Stimulated activated CD4-positive, alpha-beta T cell treated with anti-CD3 and anti-CD28 coated beads, Interleukin-1b, Interleukin-23, amount 100 ng/mL, for 48 hours (primary cell): ENCODE measurements at places on chromosomes 3 and 15.

- no peak for DNase-seq
Observed at GRCh38 chr3:8458711-8459110, 42.9 kb upstream of the LMCD1 start.

- DNase-seq: no peak
Observed at GRCh38 chr15:35540885-35541284, 5.1 kb downstream of the DPH6 start.

GRCh38 chr15:70672081-70672480 lies 91.3 kb downstream of the UACA start:
- DNase-seq: no peak

GRCh38 chr15:40952901-40953712 lies at the start of gene CHAC1:
CHAC1 (plus strand) TSS chr15:40953471; CDS start chr15:40953584, 113 bp downstream.
- DNase-seq: peak; percentile 98

DNA sequence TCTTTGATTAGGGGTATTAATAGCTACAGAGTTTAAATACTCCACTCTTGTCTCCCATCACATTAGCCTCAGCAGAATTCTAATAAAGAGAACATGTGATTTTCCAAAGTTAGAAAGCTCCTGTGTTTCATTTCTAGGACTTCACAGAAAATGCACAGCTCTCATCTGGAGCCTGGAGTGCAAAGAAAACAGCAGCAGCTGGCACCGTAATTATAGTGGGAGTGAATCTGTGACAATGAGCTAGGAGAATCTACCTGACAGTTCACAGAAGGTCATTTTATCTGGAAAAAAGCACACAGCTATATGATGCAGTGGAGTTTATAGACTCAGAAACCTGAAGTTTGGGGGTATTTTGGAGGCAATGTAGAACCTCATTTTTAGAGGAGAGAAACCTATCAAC lies 5.4 kb upstream of the TRIM59 start:
- no peak for DNase-seq

GRCh38 chr15:69468241-69469121 lies 15.9 kb downstream of the RPLP1 start:
- DNase-seq: peak; percentile 87

GRCh38 chr3:170868577-170869238 lies 1.3 kb downstream of the RPL22L1 start:
- no peak for DNase-seq

DNA sequence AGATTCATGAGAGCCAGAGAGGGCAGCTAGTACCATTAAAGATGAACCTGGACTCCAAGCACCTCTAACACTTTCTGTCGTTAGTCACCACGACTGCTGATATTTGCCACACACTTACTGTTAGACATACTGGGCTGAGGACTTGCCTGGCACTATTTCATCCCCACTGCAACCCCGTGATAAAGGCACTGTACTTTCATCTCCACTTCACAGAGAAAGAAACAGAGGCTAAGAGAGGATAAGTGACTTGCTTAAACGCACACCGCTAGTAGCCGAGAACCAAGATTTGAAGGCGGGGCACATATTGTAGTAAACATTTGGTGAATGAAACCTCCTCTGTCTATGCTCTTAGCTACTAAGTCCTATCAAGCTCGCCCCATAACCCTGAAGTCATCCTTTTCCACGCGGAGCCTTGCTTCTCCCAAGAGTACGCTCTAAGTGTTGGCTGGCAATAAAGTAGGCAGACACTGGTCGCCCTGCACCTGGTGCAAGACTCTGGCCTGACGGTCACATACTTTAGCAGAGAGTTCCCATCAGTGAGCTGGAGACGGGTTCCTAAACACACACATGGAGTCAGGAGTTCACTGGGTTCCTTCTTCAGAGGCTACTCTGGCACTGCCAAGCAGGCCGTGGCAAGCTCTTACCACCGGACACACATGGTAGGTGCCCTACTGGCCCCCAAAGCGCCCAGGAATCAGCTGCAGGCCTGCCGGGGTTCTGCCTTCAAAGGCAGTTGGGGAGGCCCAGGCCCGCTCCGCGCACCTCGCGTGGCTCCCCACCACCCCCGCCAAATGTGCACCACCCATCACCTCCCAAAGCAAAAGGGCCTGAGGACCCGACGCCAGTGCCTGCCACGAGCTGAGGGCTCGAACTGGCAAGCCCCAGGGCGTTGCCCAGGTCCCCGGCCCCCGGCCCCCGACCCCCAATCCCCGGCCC lies 951 bp downstream of the POMGNT2 start:
- peak; percentile 11 for DNase-seq

DNA sequence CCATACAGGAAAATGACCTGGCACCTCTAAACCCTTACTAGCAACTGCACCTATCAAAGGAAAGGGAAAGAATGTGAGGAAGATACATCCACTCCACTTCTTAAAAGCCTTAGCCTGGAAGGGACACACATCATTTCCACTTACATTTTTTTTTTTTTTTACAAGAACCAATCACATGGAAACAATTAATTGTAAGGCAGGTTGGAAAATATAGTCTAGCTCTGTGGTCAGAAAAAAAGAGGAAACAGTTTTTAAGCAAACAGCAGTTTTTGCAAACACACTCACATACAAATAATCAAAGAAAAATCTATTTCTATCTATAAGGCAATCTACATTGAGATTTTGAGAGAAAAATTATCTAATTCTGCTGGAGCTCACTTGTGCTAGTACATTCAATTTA lies 98.9 kb upstream of the SPRED1 start:
- no peak for DNase-seq

GRCh38 chr3:112736805-112737566 lies 96.0 kb upstream of the CCDC80 start:
- no peak for DNase-seq

GRCh38 chr15:81449836-81450474 lies 75.9 kb upstream of the TMC3 start:
- DNase-seq: no peak

GRCh38 chr3:73207946-73208440 lies 146.5 kb downstream of the EBLN2 start:
- no peak for DNase-seq

DNA sequence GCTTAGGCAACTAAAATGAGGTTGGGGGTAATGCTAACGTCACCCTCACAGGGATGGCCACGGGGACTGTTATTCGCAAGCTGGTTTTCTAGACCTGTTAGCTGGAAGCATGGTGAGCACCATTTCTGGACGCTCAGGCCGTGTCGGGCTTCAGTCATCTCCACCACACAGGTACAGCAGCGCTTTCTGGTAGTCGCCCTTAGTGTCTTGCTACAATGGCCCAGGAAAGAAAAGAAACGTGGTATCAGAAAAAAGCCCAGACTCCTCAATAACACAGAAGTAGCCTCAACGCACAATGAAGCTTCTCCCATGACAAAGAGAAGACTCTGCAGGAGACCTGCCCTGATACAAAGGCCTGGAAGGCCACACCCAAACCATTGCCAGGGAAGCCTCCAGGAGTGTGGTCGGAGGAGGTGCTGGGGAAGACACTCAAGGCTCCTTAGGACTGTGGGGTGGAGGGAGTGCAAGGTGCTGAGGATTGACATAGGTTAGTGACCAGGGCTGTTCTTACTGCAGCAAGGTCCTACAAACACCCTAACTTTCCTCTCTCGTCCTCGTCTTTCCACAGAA lies 50.2 kb downstream of the ANXA2 start:
- no peak for DNase-seq

GRCh38 chr3:25611193-25611592 lies 53.5 kb downstream of the TOP2B start:
- no peak for DNase-seq

GRCh38 chr3:100760377-100760776 lies 51.1 kb downstream of the TFG start:
- DNase-seq: no peak

DNA sequence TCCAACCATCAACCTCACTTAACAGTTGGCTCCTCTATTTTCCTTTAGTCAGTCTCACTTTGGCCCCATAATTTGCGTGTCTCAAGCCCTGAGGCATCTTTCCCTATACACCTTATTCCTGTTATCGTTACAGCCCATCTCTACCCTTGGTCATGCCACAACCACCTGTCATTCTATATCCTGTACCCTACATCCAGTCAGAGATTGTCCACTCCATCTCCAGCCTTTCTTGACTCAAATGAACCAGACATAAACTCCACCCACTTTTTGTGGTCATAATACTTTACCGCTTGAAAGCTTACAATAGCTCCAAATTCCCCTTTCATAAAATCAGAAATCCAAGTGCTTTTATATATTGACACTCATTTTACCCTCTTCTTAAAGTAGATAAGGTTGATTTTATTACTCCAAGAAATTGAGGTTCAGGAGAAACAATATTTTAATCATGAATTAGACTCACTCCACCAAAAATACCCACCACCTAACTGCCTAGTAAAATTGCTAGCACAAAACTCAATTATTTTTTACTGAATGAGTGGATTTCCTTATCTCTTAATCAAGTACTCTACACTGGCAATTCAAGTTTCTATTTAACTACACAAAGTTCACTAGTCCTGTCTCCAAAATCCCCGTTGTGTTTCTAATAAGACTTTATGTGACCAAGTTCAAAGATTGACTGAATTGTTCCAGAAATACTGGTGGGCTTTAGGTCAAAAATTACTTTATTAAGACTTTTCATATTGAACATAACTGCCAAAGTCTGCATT lies 9.1 kb downstream of the CCR4 start:
- no peak for DNase-seq

DNA sequence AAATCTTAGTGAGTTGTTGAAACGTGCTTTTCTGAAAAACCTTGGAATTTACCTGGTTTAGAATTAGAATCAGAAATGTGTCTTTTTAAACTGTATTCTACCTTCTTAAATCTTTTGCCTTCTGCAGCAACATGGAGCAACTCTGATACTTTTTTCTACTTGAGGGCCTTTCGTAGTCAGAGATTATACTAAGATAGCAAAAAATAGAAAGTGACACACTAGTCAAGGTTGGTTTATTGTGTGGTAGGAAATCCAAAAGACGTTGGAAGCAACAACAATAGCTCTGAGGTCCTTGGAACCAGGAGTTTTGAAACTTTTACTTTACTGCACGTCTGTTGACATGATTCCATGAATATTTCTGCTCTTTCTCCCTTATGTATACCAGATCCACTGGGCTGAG lies 294.9 kb downstream of the LPP start:
- DNase-seq: no peak

- DNase-seq: no peak
Observed at GRCh38 chr3:37768107-37768809, 93.4 kb upstream of the CTDSPL start.

DNA sequence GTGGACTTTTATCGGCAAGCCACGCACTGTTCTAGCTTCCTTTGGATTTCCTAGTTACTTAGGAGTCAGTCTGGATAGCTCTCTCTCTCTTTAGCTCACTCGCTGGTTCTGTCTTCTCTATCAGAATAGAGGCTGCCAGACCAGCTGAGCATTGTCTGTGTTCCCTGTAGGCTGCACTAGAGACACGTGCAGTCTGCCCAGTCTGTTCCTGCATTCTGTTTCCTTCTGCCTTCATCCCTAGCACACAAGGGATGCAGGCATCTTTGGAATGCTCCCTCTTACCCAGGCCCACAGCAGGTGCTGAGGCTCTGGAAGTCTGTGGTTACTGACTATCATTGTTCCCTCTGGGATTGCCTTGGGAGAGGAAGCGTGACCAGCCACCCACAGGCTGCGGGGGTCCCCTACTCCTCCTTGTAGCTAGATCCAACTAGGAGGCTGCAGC lies 322.8 kb downstream of the ZNF621 start:
- no peak for DNase-seq

DNA sequence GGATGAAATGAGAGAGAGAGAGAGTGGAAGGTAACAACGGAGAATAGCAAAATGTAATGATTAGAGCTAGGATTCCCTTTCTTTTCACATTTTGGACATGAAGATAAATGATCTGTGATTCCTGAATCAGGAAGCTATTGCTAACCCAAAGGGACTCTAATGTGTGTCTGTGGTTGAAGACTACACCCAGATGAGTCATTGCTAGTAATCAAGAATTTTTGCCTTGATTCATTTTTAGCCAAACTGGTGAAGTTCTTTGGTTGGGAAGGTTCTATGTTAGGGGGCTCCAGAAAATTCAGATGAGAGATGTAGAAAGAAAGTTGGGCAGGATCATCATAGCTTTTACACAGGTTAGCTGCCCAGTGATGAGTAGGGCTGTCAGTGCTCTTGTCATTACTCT lies 116.4 kb downstream of the DUT start:
- DNase-seq: no peak

GRCh38 chr3:119318876-119319275 lies 24.7 kb downstream of the ARHGAP31 start:
- DNase-seq: no peak

GRCh38 chr15:70556779-70557178 lies 206.6 kb downstream of the UACA start:
- no peak for DNase-seq

- DNase-seq: no peak
Observed at GRCh38 chr3:185549651-185550111, 2.7 kb downstream of the LIPH start.

DNA sequence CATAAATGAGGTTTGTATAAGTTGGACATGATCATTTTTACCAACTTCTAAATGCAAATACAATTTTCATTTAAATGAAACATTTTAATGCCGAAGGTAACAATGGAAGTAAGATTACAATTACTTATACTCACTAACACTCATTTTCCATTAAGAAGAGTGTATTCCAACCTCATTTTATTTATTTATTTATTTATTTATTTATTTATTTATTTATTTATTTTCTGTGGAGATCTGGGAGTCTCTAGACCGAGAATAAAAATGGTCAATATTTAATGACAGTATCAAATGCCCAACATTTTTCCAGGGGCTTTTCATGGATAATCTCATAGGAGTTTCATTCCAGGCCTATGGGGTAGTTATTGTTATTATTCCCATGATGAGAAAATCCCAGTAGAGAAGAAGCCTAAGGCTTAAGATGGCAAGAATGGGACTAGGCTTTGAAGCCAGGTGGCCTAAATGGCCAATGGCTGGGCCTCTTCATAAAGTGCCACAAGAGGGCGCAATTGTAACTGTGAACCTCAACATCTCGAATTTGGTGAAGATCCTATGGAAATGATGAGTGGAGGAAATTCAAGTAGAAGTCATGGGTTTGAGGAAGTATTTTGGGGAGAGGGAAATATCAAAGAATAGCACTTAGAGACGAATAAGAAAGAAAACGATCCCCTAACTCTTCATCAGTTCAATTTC lies 21.3 kb downstream of the VGLL3 start:
- DNase-seq: no peak

GRCh38 chr15:78083186-78083585 lies 5.7 kb upstream of the TBC1D2B start:
- no peak for DNase-seq
